ENCODE measurements at places on chromosomes 2 and 18.

DNA sequence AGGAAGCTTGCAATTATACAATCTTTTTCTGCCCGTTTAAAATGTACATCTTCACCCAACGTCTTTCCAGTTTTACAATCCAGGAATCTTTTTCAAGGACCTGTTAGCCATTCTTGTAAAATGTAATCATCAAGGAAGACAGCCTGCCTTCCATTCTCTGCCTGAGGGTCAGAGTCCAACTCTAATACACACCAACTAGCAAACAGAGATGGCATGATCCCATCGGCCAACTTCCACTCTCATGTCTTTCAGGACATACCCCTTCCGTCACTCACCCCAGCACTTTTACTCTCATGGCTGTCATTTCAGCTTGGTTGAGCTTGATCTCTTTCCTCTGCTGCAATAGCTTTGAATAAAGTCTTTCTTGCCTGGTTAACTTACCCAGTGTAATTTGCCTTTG, 172.5 kb upstream of the NETO1 start:
- no peak for DNase-seq

DNA sequence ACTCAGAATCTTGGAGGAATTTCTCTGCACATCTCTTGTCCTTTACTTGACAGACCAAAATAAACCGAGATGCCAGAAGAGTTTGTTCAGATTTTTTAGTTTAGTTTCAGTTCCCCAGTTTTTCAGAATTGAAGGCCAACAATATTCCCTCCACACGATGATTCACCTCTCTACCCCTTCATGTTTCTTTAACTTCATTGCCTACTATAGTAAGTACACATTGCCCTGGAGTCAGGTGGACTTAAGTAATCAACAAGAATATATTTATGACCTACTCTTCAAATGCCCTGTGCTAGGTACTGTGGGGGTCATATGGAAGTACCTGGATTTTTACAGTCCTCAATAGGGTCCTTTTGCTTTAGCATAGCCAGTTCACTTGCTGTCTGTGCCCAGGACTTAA, 79.6 kb upstream of the CTLA4 start:
- no peak for DNase-seq

DNA sequence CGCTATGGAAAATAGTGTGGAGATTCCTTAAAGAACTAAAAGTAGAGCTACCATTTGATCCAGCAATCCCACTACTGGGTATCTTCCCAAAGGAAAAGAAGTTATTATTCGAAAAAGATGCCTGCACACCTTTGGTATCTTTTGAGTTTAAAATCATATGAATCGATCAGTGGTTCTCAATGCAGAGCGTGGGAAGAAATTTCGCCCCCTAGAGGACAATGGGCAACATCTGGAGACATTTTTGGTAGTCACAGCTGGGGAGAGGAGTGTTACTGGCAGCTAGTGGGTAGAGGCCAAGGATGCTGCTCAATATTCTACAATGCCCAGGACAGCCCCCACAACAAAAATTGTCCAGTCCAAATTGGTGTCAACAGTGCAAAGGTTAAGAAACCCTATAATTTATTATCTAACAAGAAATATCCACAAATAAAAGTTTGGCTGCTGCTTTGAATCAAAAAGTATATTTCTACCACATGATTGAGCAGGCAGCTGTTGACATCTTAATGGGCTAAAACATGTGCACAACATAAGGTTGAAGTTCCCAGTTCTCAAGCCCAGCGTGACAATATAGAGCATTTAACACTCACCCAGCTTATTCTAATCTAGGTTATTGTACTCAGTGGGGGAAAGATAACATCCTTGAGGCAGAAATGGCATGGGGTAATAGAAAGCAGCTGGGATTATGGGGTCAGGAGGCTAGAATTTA, 425.7 kb downstream of the LRATD1 start:
- no peak for DNase-seq

GRCh38 chr18:45734505-45734904, 10.5 kb downstream of the SLC14A1 start:
- no peak for DNase-seq

DNA sequence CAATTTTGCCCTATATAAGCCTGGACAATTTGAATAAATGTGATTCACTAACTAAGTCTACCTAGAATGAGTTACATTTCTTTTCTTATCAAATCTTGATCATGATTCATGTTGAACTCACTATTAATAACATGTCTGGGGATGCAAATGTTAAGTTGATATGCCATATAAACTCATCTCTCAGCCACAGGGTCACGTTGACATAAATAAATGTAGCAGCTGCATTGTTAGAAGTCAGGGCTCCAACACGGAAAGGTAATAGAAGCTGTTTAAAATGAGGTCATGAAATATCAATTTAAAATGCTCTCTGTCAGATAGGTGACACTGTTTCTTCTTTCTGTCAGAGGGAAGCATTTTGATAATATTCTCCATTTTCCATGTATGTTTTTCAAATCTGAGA, 521.9 kb downstream of the CCDC85A start:
- no peak for DNase-seq

GRCh38 chr2:46157072-46157965, 139.9 kb upstream of the EPAS1 start:
- DNase-seq = no peak
